Umbilical cord (tissue), 2 donors: ENCODE measurements at places on chromosomes 6 and 20. TPM values are rescaled to one million over a fixed set of nuclear protein-coding genes. Genes with fewer than 3 reads are reported as not detected.

The HLA-DQA1 gene
- not detected for total RNA-seq

The OOEP gene
- total RNA-seq = not detected

The HLA-DQB1 gene
- 0.24 TPM for total RNA-seq

The FAM83C gene
- 0.72 TPM for total RNA-seq

The PLN gene
- total RNA-seq = 177 TPM

The TRIM40 gene
- 0.48 TPM for total RNA-seq

The PDYN gene
- total RNA-seq = 1.4 TPM

The UNC5CL gene
- total RNA-seq = not detected
